ENCODE measurements at places on chromosomes 13 and 19. TPM values are rescaled to one million over a fixed set of nuclear protein-coding genes. Genes with fewer than 3 reads are reported as not detected.

The RXFP2 gene
- total RNA-seq, result not detected

The LRRC63 gene
- not detected for total RNA-seq

The ZNF486 gene
- 13.5 TPM for total RNA-seq

The F2RL3 gene
- 0.83 TPM for total RNA-seq

DNA sequence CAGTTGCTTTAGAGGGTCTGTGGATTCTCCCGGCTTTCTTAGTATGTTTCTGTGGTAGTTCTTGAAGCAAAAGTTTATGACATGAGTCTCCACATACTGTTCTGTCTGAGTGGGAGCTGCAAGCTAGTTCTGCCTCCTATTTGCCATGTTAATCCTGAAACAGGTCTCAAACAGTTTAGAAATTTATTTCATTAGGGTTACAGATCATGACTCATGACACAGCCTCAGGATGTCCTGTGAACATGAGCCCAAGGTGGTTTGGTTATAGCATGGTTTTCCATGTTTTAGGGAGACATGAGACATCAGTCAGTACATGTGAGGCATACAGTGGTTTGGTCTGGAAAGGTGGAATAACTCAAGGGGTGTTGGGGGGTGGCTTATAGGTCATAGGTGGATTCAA lies 77.5 kb downstream of the FNDC3A start:
- peaks cover 31% of the 10 kb centered on the region for H3K36me3 ChIP-seq
- H3K4me3 ChIP-seq, result no peak overlapping the region
- H3K27ac ChIP-seq, result no peak overlapping the region
- peaks cover 7% of the 10 kb centered on the region for H3K4me1 ChIP-seq
- DNase-seq, result no peak
- H3K27me3 ChIP-seq, result no peaks in the 10 kb centered on the region

- peaks cover 49% of the 10 kb centered on the region for H3K4me1 ChIP-seq
- H3K27me3 ChIP-seq, result no peaks in the 10 kb centered on the region
- peaks cover 28% of the 10 kb centered on the region for H3K36me3 ChIP-seq
- peak; percentile 85 for DNase-seq
- no peak overlapping the region for H3K27ac ChIP-seq
Observed at GRCh38 chr19:42284066-42284501, 15.0 kb downstream of the CIC start.

GRCh38 chr13:60303166-60303565 lies 93.9 kb upstream of the TDRD3 start:
- no peak overlapping the region for H3K4me3 ChIP-seq
- no peaks in the 10 kb centered on the region for H3K36me3 ChIP-seq
- H3K4me1 ChIP-seq, result no peaks in the 10 kb centered on the region

DNA sequence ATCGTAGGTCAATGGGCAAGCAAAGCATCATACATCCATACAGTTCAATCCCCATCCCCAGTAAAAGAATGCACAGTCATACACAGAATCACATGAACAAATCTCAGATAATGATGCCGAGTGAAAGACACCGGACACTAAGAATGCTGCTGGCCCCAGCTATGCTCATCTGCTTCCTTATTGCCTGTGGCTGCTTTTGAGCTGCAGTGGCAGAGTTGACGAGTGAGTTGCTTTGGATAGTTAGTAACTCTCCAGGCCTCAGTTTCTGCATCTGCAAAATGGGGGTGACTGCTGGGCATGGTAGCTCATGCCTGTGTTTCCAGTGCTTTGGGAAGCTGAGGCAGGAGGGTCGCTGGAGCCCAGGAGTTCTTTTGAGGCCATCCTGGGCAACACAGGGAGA lies 12.9 kb upstream of the NFIC start:
- H3K27me3 ChIP-seq, result peaks cover 7% of the 10 kb centered on the region
- no peaks in the 10 kb centered on the region for H3K36me3 ChIP-seq
- DNase-seq, result no peak
- H3K4me3 ChIP-seq, result no peak overlapping the region

DNA sequence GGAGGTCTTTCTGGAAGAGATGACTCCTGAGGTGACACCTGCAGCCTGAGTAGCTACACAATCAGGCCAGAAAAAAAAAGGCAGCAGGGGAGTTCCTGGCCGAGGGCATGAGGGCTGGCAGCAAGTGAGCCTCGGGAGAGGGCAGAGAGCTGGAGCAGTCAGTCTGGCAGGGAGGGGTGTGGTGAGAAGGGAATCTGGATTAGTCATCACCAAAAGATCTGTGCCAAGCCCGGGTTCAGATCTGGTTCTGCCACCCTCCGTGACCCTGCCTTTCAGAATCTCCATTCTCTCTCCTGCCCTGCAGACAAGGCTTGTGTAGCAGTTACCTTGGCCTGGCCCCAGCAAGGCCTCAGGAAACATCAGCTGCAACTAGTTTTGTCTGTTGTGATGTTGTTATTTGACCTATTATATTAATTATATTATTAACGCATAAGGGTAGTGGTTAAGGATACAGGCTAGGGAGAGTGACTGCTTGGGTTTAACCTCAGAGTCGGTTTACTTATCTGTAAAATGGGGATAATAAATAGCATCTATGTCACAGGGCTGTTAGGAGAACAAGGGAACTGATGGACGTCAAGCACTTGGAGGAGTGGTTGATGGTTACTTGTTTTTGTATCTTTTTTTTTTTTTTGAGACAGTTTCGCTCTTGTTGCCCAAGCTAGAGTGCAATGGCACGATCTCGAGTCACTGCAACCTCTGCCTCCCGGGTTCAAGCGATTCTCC lies 2.7 kb upstream of the CAPNS1 start:
- H3K4me3 ChIP-seq, result no peak overlapping the region
- peaks cover 2% of the 10 kb centered on the region for H3K27me3 ChIP-seq
- peaks cover 14% of the 10 kb centered on the region for H3K4me1 ChIP-seq
- H3K27ac ChIP-seq, result peak overlapping the region; percentile 30
- DNase-seq, result no peak
- H3K36me3 ChIP-seq, result peaks cover 19% of the 10 kb centered on the region

DNA sequence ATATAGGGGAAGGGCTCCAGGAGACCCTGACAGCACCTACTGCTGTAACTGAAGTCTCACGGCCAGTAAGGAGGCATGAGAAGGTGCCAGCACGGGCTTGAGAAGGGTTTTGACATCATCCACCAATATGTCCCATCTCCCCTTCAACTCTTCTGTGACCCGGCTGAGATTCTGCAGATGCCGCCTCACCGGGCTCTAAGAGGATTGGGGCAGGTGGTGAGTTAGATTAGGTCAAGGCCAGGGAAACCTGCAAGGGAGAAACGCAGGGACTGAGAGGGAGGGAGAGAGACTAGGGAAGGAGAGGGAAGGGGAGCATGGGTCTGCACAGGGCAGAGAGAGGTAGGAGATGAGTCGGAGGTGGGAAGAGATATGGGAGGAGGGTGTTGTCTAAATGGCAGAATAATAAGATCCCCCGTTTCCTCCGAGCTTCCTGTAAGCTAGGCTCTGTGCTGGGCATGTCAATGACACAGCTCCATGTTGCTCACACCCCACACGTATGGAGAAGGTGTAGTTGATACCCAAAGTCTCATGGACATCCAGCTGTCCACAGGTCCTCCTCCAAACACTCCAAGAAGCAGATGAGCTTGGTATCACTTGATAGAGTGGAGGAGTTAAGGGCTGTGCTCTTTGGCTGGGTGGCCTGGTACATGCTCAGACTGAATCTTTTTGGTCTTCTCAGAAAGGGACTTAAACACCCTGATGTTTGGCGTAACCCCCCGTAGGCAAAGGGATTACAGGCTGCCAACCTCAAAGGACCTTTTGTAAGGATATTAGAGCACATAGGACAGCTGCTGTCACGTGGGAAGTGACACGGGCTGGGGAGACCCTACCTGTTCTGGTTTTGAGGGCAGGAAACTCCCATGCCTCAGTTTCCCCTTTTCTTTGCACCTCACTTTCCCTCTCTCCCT lies 6.1 kb downstream of the TPRX1 start:
- H3K36me3 ChIP-seq, result peaks cover 2% of the 10 kb centered on the region
- no peak overlapping the region for H3K27ac ChIP-seq

- H3K4me3 ChIP-seq, result no peak overlapping the region
- peaks cover 9% of the 10 kb centered on the region for H3K4me1 ChIP-seq
- no peak overlapping the region for H3K27ac ChIP-seq
- H3K36me3 ChIP-seq, result no peaks in the 10 kb centered on the region
Observed at GRCh38 chr19:703651-704446, 4.9 kb upstream of the PALM start.

DNA sequence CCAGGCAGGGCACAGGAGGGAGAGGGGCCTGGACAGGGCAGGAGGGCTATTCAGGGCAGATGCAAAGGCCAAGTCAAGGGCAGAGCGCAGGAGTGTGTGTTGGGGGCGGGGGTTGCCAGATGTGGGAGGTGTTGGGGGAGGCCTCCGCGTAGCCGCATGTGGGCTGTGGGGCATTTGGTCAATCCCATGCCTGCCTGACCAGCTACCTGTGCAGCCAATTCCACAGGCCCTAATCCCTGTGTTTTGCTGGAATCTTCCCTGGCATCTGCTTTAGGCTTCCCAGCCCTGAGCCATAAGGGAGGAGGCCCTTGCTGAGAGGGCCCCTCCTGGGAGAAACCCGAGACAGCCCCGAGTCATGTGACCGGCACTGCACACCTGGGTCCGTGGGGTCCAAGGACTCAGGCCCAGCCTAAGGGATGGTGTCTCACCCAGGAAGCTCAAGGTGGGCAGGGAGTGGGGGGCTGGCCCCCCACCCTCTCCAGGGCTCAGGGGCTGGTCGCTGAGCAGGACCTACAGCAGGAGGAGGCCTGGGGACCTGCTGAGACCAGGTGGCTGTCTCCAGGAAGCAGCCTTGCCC lies 20.3 kb downstream of the RFX1 start:
- H3K27me3 ChIP-seq, result no peaks in the 10 kb centered on the region
- peak overlapping the region; percentile 97 for H3K27ac ChIP-seq
- peaks cover 82% of the 10 kb centered on the region for H3K4me1 ChIP-seq

DNA sequence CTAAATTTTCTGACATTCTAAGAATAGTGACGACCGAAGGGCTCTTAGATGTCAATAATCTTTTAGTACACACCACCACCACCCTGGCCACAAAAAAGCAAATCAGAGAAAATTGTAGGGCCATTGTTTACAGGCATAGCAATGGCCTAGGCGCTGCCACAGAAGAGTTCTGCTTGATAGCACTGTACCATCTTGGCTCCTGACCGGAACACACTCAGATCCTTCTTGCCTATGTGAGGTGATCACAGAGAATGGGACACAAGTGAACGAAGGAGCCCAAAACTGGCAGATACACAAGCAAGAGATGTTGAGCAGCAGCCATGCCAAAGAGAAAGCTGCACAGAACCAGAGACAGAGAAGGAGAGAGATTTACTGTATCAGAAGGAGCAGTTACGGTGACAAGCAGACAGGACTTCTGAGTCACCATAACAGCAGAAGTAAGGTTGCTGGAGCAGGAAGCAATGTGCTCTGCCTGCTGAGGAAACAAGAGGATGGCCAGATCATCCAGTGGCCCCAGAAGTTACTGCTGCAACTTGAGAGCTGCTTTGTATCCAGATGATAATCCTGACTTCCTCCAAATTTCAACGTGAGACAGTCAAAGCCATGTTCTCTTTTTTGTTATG lies 105.2 kb downstream of the SLITRK6 start:
- H3K27me3 ChIP-seq, result no peaks in the 10 kb centered on the region
- no peaks in the 10 kb centered on the region for H3K4me1 ChIP-seq
- no peak for DNase-seq
- H3K36me3 ChIP-seq, result no peaks in the 10 kb centered on the region

All from activated B cell treated with CpG ODN at 0.5 μM for 24 hours (primary cell).